Stimulated activated CD4-positive, alpha-beta T cell treated with anti-CD3 and anti-CD28 coated beads, Interleukin-1b, Interleukin-23, amount 100 ng/mL, for 4 hours (primary cell): ENCODE measurements at places on chromosomes 7 and 10.

- no peak for DNase-seq
Measured at GRCh38 chr7:98221611-98222532, 10.6 kb downstream of the BHLHA15 start.

GRCh38 chr10:29269486-29269885 lies 19.4 kb upstream of the LYZL1 start:
- DNase-seq: no peak

- DNase-seq: no peak
Measured at GRCh38 chr10:34384372-34384771, 430.7 kb downstream of the PARD3 start.

DNA sequence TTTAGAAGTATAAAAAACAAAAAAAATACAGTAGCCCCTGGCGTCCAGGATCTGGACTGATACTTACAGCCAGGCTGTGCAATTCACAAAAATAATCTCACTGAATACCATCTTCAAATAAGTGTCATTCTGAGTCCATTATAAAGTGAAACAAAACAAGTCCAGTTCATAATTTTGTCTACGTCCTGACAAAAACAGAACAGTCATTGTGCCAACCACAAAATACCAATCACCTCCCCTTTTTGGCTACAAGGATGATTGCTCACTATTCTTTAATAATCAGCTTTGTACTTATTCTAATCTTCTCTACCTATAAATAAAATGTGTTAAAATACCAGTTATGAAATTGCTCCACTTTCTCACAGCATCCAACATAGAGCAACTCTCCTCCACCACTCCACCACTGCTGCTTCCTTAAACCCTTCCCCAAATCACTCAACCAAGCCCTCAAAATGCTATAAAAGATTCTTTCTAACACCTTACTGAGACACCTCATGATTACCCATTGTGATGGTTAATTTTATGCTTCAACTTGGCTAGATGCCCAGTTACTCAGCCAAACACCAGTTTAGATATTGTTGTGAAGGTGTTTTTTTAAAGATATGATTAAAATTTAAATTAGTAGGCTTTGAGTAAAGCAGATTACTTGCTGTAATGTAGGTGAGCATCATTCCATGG lies 479.8 kb upstream of the SEMA3A start:
- DNase-seq: no peak

- DNase-seq: no peak
Measured at GRCh38 chr7:27316311-27316710, 73.7 kb downstream of the EVX1 start.

DNA sequence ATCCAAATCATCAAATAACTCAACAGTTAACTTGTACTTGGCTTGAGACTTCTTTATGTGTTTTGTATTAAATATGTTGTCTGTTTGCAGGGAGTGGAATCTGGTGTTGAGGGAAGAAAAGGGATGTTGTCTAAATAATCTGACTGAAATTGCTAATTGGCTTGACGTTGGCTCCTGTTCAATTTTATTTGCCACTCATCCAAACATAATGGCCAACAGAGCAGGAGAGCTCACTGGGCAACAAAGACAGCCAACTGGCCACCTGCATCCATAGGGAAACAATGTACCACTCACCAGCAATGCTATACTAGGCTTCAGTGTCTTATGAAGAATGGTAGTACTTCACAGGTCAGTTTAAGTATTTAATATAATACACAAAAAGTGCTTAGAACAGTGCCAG lies 80.5 kb downstream of the FAM13C start:
- DNase-seq: no peak

DNA sequence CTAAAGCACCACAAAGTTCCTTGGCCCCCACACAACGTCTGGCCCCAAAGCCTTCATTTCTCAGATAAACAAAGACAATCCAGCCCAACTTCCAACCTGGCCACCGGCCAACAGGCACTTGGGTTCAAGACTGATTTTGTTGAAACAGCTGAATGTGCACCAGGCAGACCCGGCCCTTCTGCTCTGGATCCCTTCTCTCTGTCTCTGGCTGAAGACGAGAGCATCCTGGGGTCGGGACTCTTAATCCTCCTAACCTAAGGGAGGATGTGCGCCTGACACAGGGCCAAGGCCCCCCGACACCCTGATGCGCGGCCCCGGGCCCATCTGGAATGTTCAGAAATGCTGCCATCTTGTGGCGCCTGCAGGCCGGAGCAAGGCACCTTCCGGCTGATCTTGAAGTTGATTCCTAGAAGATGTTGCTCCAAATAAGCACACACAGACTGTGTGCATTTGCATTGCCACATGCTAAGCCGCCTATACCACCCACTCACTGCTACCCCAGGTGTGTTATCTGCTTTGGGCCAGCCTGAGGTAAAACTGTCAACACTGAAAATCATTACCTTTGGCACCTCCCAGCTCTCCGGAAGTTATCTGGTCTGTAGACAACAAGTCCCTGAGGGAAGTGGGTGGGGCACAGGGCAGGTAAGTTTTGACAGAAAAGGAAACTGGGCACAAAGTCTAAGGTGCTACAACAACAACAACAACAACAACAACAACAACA lies 98.4 kb upstream of the HABP2 start:
- DNase-seq: no peak

DNA sequence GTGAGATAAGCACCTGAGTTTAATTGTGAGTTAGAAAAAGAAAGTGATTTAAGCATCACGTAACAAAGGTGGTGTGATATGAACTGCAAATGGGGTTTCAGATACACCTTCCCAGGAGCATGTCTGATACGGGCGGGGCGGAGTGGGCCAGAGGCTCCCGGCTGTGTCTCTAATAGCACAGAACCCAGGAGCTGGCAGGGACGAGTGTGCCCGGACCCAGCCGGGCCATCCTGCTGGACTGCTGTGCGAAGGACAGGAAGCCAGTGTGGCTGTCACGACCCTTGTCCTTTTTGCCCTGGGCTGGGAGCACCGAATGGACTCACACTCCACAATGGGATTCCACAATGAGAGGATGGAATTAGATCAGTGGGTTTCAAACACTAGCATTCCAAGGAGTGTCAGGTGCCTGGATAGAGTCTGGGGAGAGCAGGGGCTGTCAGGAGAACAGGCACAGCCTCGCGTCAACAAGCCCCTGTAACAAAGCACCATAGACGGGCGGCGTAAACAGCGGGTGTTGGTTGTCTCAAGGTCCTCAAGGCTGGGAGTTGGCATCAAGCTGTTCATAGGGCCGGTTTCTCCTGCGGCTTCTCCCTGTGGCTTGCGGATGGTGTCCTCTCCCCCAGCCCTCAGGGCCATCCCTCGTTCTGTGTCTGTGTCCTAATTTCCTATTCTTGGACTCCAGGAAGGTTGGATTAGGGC lies 242.6 kb upstream of the PITRM1 start:
- no peak for DNase-seq

DNA sequence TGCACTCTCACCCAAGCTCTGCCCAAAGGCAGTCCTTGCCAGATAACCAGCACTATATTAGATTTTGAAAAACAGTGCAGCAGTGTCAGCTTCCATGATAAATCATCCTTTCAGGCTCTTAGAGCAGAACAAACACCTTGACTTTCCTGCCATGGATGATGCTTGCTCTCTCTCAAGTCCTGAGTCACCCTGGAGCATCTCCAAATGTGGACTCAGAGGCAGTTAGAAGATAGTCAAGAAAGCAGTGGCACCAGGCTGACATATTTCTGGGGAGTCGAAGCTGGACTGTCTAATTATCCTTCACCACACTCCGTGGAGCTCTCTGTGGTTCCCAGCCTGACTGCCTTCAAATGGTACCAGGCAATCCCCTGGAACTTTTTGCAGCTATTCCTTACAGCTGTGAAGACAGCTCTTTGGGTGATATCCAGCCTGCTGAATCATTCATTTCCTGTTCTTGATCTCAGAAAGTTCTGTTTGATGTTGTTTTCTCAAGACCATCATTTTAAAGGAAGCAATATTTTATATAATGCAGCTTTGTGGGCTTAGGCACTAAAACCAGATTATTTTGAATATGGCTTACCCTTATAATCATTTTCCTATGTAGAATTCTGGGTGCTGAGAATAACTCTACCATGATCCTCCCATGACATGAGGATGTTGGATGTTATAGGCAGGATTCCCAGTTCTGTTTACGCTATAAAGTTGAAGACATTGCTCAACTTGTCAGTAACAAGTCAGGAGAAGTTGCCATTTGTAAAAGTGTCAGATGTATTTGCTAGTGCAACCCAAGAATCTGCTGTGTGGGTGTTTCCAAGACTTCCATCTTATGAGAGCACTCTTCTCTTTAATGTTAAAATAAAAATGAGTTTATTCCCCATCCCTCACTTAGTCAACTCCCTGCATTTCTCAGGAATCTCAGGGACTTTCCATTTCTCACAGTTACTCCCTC lies 233.8 kb downstream of the C7orf25 start:
- DNase-seq: no peak

DNA sequence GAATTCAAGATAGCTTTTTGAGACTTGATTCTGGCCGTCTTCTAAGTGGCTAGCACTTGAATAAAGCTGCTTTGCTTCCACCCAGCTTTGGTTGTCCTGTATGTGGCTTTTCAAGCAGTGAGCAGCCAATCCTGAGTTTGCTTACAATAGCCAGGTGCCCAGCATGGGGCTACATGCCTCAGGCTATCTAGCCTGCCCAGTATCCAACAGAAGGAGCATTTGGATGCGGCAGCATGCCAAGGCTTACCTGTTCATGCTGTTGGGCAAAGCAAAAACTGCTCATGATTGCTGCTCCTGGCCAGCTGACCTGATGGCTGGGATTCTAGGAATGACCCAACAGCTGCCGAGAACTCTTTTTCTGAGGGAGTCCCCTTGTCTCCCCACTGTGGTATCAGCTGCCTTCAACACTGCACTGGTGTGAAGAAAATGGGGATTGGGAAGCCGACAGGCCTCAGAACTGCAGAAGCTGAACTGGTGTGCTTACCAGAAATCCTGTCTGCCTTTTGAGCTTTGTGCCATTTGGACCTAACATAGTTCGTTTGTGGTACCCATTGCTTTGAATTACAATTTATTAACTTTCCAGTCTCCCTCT lies 618.9 kb upstream of the IGFBP3 start:
- no peak for DNase-seq

DNA sequence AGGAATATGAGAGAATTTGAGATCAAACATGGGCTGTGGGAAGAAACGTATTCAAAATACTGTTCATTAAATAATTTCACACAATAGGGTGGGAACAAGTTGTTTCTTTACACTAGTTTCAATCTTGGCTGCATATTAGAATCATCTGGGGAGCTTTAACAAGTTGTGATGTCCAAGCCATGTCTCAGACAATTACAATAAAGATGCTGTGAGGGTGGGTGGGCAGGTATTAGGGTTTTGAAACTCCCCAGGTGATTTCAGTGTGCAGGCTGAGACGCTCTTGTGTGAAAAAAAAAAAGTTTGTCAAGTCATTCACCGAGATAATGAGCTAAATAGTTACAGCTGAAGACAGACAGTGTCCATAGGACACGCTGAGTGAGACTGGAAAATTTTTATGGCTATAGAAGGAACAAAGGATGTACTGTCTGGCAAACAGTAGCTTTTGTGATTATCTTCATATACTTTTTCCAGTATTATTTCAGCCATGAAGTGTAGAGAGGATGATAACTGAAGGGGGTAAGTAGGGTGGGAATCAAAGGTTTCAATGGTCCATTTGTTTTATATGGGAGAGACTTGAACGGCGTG lies 12.6 kb upstream of the LAMB4 start:
- no peak for DNase-seq

DNA sequence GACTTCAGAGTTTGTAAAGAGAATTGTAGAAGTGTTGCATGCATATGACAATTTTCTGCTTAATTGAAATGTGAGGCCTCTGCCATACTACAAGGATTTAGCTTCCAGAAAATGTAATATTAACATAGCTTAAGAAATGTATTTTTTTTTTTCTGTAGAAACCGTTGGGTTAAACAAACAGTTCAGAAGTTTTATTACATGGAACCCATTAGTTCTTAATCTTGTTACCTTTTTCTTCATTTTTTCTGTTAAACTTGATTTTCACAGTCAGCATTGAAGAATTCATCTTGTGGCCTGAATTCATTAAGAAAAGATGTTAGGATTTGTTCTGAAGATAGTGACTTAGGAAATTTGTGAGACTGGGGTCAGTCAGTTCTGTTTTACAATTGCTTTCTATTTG lies 4.9 kb downstream of the PTEN start:
- DNase-seq: no peak

GRCh38 chr7:43439631-43440401 lies 143.1 kb upstream of the STK17A start:
- DNase-seq: peak; percentile 31

DNA sequence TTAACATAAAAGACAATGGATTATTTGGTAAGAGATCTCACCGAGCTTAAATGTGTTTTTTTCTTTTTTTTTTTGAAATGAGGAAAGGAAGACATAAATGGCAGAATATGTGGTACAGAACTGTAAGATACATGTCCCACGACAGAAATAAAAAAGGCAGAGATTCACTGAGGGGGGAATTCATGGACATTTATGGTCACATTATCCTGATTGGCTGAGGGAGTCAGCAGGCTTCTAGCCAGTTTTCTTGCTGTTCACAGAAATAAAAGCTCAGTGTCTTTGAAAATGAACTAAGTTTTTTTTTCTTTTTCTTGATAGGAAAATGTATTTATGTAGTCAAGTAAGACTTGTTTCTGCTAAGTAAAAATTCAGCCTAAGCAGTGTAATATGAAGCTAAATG lies 8.2 kb upstream of the FAS start:
- no peak for DNase-seq

DNA sequence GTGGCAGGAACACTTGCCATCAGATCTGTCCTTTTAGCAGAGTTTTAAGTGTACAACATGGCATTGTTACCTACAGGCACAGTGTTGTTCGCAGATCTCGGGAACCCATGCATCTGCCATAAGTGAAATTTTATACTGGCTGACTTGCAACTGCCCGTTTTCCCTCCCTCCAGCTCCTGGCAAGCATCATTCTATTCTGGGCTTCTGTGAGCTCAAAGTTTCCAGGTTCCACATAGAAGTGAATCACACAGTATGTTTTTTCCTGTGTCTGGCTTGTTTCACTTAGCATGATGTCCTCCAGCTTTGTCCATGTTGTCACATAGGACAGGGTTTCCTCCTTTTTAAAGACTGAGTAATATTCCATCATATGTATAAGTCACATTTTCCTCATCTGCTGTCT lies 56.6 kb downstream of the C10orf143 start:
- DNase-seq: no peak

DNA sequence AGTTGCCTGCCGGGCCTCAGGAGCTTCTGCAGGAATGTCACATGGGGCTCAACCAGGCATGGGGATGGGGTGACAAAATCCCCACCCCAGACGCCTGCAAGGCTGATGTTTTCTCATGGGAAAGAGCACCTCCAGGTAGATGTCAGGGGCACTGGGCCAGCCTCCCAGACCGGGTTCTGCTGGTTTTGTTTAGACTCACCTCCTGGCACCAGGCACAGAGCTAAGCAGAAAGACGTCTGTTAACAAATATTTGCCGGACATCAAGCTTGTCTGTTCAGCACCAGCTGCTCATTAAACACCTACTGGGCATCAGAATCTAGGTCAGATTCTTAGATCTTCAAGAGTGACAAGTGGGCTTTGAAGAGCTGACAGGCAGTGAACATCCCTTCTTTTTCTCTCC lies 34.9 kb upstream of the TCERG1L start:
- DNase-seq: no peak

- DNase-seq: no peak
Measured at GRCh38 chr7:55570218-55570873, 2.0 kb downstream of the VOPP1 start.
